T-helper 2 cell treated with Interferon-gamma antibody and Interleukin-4, amounts not matched to agents 5 μg/mL and 100 μg/mL, for 36 hours (primary cell): ENCODE measurements at places on chromosomes 6 and 20.

- DNase-seq, result no peak
Observed at GRCh38 chr6:167524261-167525111, 199.6 kb downstream of the TTLL2 start.

DNA sequence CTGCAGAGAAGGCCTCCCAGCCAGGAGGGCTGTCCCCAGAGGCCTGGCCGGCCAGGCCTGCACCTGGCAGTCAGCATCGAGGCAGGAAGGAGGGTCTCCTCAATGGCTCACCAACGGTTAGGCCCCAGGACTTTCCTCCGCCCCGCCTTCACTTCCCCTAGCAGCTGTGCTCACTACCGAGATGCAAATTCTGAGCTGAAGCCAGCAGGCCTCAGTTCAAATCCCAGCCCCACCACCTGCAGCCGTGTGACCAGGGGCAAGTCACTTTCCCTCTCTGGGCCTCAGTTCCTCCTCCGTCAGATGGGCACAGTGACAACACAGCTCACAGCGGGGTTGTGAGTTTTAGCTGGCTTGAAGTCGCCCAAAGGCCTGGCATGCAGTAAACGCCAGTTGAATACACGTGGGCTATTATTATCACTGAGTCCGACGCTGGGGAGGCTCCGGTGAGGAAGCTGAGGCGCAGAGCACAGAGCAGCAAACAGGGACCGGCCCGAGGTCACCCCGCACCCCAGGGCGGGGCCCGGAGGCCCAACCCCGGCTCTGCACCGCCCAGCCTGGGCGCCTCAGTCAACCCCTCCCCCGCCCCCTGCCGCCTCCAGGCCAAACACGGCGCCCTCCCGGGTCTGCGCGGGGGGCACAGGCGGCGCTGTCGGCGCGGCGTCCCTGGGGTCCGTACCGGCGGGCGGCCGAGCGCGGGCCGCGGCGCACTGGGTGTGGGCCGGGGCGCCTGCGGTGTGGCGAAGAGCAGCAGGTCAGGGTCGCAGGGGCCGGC, 671 bp downstream of the E2F1 start:
- peak; percentile 69 for DNase-seq

DNA sequence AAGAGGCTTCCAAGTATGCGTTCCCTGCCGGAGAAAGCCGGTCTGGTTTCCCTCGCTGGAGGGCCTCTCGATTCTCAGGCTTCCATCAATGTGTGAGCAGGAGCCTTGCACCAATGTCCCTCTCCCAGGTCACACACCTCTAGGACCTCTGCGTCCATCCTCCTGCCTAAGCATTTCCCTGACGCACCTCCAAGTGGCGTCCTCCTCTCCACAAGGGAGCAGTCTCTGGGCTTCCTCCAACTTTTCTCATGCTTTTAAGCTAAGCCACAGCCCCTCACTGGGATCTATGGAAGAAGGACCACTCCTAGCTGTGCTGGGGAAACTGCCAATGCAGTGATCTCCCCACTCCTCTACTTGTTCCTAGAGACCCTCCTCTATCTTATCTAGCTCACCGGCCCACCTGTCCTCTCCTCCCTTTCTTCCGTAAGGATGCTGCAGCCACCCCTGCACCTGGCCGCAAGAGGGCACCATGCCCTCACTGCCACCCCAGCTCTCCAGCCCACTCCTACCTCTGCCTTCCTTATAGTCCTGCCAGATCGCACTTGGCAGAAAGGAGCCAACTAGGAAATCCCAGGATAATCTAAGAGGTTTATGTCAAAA, 258.7 kb downstream of the LRFN2 start:
- no peak for DNase-seq

- DNase-seq, result no peak
Observed at GRCh38 chr20:58982406-58983114, 1.5 kb downstream of the NELFCD start.

DNA sequence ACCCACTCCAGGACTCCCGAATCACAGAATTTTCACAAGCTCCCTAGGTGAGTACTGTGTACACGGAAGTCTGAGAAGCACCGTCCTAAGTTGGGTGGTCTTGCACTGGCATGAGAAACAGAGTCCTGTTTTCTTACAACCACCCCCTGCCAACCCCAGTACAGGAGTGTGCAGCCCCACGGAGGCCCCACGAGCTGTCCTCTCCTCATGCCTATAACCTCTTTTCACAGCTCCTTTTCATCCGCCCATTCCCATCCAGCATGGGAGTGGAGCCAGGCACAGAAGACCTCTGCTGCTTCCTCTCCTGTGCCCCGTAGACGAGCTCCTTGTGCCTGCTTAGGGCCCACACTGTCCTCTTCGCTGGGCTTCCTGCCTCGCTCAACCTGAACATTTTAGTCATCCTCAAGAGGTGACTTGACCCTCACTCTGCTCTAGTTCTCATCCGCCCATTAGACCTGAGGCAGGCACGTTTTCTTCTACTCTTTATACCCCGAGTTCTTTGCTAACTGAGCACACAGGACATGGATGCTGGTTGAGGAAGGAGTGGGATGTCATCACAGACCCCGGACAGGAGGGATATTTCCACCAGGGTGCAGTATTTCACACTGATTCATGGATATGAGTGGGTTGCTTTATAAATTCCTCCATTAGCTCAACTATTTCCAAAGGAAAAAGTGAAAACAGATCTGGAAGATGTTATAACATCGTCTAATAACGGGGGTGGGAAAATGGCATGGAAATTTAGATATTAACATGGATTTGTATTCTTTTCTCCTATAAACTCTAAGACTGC, 160.5 kb downstream of the TTLL2 start:
- DNase-seq, result no peak

GRCh38 chr20:46973766-46974165, 79.1 kb downstream of the EYA2 start:
- no peak for DNase-seq

- DNase-seq, result no peak
Observed at GRCh38 chr6:152091851-152092341, 284.4 kb downstream of the ESR1 start.

GRCh38 chr6:18748314-18748713, 361.2 kb downstream of the RNF144B start:
- no peak for DNase-seq

DNA sequence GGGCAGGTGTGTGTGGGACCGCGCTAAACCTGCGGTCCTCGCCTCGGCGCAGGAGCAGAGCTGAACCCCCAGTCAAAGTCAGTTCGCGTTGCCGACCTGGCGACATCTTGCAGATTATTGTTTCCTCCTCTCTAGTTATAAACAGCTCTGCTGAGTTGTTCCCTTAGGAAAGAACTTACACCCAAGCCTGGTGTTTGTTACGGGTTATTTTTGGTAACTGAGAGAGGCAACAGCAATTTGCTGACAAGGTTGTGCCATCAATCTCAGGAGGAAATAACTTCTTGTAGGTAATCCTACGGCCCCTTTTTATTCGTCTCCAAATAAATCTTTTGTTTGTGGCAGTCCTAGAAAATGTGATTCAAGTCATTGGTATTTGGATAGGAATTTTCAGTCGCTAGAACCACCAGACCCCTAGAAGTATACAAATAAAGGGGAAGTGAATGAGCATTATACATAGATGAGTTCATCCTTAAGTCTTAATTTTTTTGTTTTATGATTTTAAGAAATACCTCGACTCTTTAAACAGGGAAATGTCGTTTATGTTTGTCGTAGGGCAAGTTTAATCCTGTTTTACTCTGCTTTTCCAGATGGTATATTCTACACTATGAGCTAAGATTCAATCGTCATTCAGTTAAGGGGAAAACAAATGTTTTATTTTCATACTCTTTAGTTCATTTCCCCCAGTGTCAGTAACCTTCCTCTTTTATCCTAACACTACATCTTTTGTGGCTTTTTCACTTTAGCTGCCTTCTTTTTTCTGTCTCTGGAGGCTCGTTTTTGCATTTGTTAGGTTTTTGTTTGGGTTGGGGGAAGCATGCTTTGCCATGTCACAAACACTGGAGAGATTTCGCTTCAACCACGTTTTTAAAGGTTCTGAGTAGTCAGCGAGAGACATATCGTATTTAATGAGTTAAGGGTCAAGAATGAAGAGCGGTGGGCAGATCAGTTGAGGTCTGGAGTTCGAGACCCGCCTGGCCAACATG, 1.2 kb downstream of the PM20D2 start:
- no peak for DNase-seq

DNA sequence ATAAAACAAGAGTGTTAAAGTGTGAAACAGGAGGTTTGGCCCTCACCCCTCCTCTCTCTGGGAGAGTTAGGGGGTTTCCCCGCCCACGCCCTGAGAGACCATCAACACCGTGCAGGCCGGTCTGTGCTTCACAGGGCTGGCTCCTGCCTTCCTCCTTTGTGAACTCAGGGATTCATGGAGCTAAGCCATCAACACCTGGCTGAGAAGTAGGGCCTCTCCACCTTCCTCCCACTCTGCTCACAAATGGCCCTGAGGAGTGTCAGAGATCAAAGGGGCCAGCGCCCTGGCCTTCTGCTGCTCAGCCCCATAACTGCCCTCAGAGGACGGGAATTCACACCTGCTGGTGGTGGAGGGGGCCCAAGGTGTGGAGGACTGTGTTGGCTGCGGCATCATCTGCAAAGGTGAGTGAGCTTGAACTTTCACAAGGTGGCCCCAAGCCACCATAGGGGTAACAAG, 88.6 kb downstream of the PSMB1 start:
- DNase-seq, result no peak

DNA sequence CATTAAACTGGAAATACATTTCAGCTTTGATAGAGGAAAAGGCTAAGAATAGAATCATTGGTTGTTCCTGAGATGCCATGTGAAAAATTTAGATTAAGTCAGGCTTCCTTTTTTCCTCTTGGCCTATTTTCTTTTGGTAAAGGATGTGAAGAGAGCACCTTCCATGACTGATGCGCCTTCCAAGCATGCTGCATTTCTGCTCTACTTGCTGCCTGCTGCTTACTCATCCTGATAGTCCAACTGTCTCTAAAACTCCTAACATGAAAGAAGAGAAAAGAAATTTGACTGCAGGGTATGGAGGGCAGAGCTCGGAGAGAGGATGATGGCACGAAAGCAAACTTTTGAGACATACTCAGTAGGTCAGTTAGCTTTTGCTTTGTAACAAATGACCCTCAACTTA, 28.8 kb downstream of the SNAP25 start:
- no peak for DNase-seq

GRCh38 chr6:145071836-145072235, 663.5 kb downstream of the EPM2A start:
- no peak for DNase-seq

- DNase-seq, result no peak
Observed at GRCh38 chr6:159075506-159076228, 30.9 kb upstream of the TAGAP start.

DNA sequence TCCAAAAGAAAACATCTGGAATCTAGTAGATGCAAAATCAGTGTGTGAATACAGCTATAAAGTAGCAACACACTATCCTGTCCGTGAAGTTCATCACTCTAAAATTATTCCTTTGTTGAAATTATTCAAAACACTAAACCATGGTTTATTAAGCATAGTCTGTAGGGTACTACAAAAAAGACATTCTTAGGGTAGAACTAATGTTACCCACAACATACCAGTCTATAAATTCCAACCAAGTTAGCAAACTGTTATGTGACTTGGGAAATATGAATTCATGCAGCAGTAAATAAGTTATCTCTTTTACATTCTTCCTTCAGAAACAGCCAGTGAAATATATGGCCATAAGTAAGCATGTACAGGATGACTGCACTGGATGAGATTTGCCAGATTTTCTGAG, 580.3 kb upstream of the ADGRB3 start:
- DNase-seq, result no peak

DNA sequence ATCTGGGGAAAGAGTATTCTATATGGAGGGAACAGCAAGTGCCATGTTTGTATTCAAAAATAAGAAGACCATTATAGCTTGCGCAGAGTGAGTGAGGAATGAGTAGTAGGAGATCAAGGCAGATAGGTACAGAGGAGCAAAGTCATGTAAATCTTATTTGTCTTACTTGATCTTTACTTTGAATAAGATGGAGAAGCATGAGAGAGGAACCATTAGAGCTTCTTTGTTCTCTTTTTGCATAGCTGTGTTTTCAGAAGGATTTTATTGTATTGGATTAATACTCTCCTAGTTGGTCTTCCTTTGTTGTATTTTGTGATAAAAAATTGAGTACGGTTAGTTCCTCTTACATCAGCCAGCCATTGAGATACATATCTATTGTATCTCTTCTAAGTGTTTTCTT, 88.4 kb downstream of the SCAF8 start:
- no peak for DNase-seq

GRCh38 chr20:41649489-41649888, 31.3 kb upstream of the CHD6 start:
- DNase-seq, result no peak

DNA sequence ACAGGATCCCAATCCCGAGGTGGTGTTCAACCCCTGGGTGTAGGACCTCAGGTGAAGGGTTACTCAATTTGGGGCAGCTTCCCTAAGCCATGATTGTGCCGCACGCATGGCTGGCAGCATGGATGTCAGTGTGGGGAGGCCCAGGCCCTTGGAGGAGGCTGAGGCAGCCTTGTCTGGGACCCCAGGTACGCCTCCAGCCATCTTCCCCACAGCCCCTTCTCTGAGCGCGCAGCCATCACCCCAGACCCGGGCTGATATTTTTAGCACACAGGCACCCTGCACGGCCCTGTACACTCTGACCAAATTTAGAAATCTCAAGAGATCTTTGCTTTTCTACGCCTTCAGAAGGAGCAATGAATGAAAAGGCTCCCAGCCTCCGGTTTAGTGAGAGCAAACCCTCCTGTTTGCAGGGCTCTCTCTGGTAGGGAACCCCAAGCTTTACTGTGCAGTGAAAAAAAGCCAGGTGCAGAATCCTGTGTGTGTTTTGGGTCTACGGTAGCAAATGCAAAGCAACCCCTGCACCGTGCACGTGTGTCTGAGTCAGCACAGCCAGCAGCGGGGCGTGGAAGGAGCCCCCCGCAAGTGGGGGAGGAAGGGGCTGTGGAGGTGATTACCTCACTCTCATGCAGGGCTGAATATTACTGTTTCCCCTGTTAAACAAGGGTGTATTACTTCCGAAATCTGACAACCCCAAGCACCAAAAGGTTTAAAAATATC, 44.3 kb downstream of the CTCFL start:
- no peak for DNase-seq

- DNase-seq, result no peak
Observed at GRCh38 chr6:116969211-116969863, 92.3 kb downstream of the RFX6 start.

DNA sequence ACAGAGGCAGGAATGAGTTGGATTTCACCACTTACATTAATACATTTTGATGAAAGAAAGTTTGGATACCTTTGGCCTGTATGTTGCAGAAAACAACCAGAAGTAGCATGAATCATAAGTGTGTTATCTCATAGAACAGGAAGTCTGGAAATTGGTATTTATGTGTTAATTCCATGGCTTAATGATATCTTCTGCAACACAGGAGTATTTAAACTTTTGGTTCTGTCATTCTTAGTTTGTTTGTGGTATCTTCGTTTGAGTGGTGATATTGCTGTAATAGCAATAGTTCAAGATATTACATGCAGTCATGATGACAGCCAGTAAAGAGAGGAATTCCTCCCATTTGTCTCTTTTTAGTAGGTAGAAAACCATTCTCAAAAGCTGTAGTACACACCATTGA, 177.3 kb downstream of the CDKAL1 start:
- DNase-seq, result no peak

- no peak for DNase-seq
Observed at GRCh38 chr6:27642744-27643456, 170.0 kb upstream of the ZNF184 start.
